ENCODE measurements at places on chromosomes 1 and 21. TPM values are rescaled to one million over a fixed set of nuclear protein-coding genes. Genes with fewer than 3 reads are reported as not detected.

Gene HPCAL4
- total RNA-seq, result not detected

Gene COL8A2
- total RNA-seq, result 3.6 TPM

Gene C1orf87
- not detected for total RNA-seq

Gene TMCC2
- 1.7 TPM for total RNA-seq

Gene DHRS3
- total RNA-seq, result 24.5 TPM

Gene OR2M3
- not detected for total RNA-seq

Gene ANGPTL3
- not detected for total RNA-seq

Gene TCHHL1
- total RNA-seq, result not detected

Gene CELA2A
- not detected for total RNA-seq

Gene LRRC39
- 0.43 TPM for total RNA-seq

Gene RSPH1
- total RNA-seq, result not detected

Gene ANKRD13C
- 33.5 TPM for total RNA-seq

Gene ITGB3BP
- total RNA-seq, result 60.0 TPM

Gene DNAJC28
- total RNA-seq, result 2.3 TPM

Gene UFC1
- total RNA-seq, result 95.0 TPM

Gene LRRC40
- total RNA-seq, result 52.9 TPM

Gene CFHR4
- total RNA-seq, result not detected

Gene L1TD1
- total RNA-seq, result not detected

Gene CDA
- total RNA-seq, result 2.0 TPM

Data from thoracic aorta endothelial cell (primary cell).